ENCODE measurements at places on chromosomes 5 and 9.

GRCh38 chr5:118561235-118561634 is 427.1 kb downstream of the DTWD2 start:
- DNase-seq: no peak

- peak; percentile 60 for DNase-seq
These were observed 17.4 kb upstream of the OBP2B start for GRCh38 chr9:133226219-133227171.

GRCh38 chr5:123709422-123709821 is 197.4 kb downstream of the CSNK1G3 start:
- DNase-seq: no peak

- no peak for DNase-seq
These were observed 137.5 kb downstream of the C5orf15 start for GRCh38 chr5:133830911-133831310.

DNA sequence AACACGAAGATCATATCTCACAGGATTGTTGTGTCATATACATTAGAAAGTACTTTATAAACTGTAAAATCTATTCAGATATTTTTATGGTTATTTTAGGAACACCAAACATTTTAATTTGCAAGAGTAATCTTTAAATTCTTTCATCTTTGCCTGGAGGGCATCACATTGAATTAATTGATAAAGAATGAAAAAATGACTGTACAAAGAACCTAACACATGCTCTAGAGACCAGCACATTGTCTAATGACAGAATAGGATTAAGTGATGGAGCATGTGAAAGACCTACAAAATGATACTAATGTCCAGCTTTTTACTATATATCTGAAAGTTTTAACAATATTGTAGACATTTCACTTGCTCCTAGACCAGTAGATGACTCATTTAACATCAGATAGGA is 88.0 kb downstream of the ZSWIM6 start:
- DNase-seq: no peak

Data from BE2C (cell line).